ENCODE measurements at places on chromosomes 7 and 10.

DNA sequence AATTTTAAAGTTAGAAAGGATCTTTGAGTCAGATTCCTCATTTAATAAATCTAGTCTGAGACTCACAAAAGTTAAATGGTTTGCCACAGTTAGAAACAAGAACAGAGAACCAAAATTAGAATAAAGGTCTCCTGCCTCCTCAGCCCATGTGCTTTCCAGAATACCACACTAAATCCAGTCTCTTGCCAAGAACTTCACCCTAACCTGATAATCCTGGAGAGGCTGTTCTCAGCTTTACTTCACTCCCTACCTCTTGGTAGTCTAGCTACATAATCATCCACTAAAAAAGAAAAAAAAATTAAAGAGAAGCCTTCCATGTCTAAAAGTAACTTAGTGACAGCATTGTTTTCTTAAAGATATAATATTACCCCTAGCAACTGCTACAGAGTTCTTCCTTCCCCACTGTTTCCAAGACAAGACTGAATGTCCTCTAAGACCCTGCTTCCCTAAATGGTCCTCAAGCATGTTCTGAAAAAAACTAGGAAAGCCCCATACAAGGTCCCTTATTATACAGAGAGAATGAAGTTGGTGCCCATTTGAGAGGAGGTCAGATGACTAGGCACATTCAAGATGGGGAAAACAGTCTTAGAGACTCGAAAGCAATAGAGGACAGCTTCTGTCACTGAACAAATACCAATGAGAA is 56.8 kb downstream of the ZNF438 start:
- DNase-seq = no peak

GRCh38 chr7:94173436-94173835 is 169.3 kb upstream of the BET1 start:
- DNase-seq = no peak

GRCh38 chr7:3007696-3008095 is 36.0 kb downstream of the CARD11 start:
- no peak for DNase-seq

DNA sequence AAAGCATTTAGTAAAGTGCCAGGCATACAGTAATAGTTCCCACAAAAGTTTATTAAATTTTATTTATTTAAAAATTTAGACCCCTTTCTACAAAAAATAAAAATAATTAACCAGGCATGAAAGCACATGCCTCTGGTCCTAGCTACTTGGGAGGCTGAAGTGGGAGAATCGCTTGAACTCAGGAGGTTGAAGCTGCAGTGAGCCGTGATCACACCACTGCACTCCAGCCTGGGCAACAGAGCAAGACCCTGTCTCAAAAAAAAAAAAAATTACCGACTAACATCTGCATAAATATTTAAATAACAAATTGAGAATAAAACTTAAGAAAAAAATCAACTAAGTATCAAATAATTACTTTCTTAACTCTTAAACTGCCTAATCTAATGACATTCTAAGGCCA is 64.3 kb upstream of the TRIM24 start:
- no peak for DNase-seq

DNA sequence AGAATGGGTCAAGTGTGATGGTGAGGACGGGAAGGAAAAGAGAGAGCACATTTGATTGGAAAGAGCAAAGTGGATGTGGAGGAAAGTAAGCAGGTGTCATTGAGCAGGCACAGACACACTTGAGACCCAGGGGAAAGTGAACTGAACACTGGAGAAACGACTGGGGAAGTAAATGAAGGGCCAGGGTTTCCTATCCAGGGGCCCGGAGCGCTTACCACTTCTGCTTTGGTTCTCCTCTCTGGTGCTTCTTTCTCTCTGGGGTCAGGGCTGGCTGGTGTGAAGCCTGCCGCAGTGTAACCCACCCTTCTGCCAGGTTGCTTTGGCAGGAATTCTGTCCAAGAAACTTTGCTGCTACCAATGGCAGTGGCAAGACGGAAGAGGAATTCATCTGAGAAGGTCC is 219.3 kb downstream of the SKAP2 start:
- DNase-seq = no peak

GRCh38 chr7:131586759-131587158 is 30.3 kb upstream of the PODXL start:
- DNase-seq = no peak

DNA sequence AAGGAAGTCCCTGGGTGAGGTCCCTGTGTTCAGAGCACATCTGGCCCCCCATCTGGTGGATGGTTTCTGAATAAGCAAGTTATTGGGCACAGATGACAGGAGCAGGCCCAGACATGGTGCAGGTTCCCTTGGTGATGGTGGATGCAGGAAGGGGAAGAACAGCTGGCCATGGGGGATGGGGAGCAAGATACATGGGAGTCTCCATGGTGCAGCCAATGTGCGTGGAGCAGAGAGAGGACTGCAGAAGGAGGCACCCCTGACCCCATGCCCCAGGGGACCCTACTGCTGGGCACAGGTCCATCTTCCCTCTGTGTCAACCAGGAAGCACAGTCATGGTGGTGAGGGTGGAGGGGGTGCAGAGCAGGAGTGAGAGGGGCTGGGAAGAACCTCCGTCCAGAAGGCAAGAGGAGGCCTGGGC is 43.8 kb upstream of the RABGEF1 start:
- peak; percentile 41 for DNase-seq

Data from RWPE1 (cell line).